ENCODE measurements at places on chromosomes 1 and 21.

- no peak for DNase-seq
Observed at GRCh38 chr1:25642574-25643108, 26.1 kb downstream of the MAN1C1 start.

DNA sequence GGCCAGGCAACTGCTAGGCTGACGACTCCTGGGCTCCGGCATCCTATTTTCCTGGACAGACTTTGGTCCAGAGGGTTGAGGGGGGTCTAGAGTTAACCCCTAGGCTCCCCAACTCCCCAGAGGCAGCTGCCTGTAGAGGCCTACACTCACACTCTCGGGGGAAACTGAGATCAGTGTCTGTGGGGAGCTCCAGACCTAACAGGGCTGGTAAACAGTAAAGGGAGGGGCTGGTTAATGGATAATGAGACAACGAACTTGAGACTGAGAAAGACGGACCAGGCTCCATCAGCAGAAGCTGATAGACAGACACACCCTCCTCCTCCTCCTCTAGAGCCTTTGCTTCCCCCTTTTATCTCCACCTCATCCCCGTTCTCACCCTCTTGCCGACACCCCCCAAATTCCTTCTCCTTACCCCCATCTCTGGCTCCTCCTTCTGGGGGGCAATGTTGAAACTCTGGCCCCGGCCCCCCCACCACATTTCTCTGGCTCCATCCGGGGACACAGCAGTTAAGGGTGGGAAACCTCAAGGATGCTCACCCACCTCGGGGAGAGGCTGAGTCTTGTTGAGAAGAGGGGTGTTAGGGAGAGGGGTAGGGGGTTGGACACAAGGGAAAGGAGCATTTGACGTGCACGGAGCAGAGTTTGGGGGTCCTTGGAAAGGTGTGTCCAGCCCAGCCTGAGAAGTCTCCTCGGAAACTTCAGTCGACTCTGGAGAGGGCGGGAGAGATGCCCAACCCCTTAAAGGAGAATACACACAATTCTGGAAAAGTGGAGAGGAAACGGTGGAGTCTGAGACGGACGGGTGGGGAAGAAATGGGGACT, at the start of gene MTMR11:
TSS of gene MTMR11 (minus strand) at position 710 of the 822 bp plus-strand sequence. CDS start at position 478, 232 bp downstream.
- DNase-seq = peak; percentile 32

DNA sequence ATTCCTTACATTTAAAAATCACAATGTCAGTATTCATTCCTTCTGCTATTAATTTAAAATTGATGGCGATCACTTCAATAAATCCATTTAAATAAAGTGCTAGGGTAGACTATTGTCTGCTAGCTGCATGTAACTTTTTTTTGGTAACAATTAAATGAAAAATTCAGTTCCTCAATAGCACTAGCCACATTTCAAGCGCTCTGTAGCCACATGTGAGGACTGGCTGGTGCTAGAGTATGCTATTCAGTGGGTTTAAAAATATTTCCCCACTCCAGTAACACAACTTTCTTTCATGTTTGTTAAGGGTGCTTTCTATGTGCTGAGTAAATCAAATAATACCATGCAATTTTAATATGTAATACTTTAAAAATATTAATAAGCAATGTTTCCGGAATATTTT, 108.2 kb downstream of the LTN1 start:
- DNase-seq = peak; percentile 15

DNA sequence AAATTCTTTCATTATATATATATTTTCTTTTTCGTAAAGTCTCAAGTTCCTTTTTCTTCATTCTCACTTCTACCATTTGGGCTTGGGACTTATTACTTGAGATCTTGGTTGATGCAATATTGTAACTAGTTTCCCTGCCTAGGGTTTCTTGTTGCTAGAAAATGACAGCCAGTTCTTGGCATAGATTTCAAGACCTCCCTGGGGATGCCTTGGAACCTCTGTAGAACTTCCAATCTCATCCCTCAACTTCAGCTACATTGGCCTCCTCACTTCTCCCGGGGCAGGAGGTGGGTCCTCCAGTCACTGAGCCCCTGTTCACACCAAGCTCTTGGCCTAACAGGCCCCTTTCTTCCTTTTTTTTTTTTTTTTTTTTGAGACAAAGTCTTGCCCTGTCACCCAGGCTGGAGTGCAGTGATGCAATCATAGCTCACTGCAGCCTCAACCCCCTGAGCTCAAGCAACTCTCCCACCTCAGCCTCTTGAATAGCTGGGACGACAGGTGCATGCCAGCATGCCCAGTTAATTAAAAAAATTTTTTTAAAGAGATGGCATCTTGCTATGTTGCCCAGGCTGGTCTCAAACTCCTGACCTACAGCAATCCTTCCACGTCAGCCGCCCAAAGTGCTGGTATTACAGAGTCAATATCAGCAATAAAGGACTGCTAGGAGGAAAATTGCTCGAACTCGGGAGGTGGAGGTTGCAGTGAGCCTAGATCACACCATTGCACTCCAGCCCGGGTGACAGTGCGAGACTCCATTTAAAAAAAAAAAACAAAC, 33.1 kb downstream of the MAP3K7CL start:
- DNase-seq = no peak

DNA sequence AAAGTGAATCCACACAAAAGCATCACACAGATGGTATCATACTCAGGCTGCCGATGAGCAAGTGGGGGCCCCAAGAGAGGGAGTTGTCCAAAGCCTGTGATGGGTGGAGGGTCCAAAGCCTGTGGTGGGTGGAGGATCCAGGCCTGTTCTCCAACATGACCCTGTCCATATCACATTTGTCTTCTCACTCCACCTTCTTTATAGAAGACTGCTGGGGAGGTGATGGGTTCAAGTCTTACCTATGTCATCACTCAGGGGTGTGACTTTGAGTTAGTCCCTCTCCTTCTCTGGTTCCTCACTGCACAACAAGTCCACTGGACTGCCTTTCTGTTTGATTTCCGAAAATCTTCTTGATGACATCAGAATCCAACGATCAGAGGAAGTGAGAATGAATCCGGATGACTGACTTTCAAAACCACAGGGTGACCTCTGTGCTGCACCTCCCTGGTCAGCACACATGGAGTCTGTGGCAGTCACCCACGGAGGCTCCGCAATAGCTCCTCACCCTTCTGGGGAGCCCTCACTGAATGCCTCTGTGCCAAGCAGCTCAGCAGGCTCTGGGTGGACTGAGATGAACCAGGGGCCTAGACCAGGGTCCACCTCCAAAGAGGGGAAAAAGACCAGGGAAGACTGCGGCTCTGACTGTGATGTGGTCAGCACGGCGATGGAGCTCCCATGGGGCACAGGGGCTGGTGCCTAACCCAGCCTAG, 166.8 kb downstream of the HIVEP3 start:
- peak; percentile 62 for DNase-seq

- DNase-seq = no peak
Observed at GRCh38 chr1:9714257-9714718, 62.8 kb downstream of the PIK3CD start.

- DNase-seq = no peak
Observed at GRCh38 chr1:99771513-99771918, 5.1 kb upstream of the FRRS1 start.

GRCh38 chr1:195908121-195908520, 700.1 kb downstream of the KCNT2 start:
- DNase-seq = peak; percentile 27

All from amniotic epithelial cell (primary cell).